ENCODE measurements at places on chromosomes 6 and 20.

- DNase-seq, result no peak
Observed at GRCh38 chr6:5582762-5583161, 321.4 kb downstream of the FARS2 start.

DNA sequence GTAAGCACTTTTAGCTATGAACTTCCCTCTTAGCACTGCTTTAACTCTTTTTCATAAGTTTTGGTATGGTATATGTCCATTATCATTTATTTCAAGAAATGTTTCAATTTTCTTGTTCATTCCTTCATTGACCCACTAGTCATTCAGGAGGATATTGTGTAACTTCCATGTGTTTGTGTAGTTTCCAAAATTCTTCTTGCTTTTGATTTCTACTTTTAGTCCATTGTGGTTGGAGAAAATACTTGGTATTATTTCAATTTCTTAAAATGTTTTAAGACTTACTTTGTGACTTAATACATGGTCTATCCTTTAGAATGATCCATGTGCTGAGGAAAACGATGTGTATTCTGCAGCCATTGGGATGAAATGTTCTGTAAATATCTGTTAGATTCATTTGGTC, 176.5 kb downstream of the CENPW start:
- DNase-seq, result no peak

- DNase-seq, result no peak
Observed at GRCh38 chr6:100078509-100078908, 84.5 kb upstream of the MCHR2 start.

- no peak for DNase-seq
Observed at GRCh38 chr20:59122566-59122919, 41.1 kb upstream of the ZNF831 start.

- no peak for DNase-seq
Observed at GRCh38 chr6:23875006-23875405, 251.0 kb upstream of the NRSN1 start.

DNA sequence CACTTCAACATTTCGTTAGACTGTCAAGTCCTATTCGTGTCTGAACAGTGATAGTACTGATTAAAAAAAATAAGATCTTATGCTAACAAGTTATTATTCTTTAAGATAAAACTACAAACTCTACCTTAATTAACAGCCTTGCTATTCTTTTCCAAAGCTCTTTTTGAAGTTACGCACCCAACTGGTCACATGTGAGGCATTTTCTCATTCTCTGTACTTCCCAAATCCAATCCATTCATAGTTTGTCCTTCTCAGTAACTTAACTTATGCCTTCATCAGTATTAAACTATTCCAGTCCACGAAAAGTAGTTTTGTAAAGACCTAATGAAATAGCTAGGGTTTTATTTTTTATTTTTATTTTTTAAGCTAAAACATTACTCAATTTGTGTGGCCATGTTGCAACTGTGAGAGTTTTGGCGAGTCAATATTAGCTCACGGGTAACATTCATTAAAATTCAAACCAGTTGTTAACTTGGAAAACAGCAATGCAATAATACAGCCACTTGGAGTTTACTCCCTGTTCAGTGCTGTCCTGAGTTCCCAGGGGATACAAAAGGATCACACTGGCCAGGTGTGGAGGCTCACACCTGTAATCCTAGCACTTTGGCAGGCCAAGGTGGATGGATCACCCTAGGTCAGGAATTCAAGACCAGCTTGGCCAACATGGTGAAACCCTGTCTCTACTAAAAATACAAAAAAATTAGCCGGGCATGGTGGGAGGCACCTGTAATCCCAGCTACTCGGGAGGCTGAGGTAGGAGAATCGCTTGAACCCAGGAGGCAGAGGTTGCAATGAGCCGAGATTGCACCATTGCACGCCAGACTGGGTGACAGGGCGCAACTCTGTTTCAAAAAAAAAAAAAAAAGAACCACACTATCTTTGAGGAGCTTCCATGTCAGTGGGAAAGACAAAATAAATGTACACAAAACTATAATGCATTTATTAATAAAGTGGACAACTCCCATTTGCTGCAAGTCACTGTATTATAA, 27.9 kb upstream of the EEF1A1 start:
- DNase-seq, result no peak

GRCh38 chr6:2264932-2265331, 19.5 kb upstream of the GMDS start:
- DNase-seq, result no peak

GRCh38 chr20:35698298-35699126, 640 bp downstream of the NFS1 start:
- DNase-seq, result no peak

- DNase-seq, result no peak
Observed at GRCh38 chr20:8246153-8246552, 114.1 kb downstream of the PLCB1 start.

DNA sequence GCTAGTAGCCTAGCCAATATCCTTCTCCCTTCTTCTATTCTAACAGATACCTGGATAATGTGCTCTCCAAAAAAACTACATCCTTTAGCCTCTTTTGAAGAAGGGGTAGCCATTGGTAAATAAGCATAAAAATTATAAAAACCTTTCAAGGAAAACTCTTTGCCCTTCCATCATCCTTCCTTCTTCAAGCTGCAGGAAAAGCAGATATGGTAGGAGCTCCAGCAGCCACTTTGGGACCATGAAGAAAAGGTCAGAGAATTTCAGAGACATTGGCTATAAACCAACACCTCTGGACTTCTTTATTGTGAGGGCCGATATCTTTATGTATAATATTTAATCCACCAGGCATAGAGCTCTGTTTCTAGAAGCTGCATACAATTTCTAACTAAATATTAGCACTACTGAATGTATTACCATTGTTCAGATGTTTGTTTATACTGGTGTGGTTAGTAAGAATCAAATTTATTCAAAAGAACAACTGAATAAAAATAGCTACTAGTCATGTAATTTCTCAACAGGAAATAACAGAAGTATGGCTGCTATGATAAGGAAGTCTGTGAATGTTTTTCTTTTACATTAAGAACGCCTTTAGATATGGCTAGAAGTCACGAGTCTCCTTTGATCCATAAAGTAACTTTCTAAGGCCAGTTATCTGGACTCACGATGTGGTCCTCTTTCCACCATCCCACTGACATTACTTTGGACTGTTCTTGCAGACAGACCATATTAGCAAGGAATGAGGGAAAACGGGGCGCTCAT, 32.2 kb downstream of the MYLK4 start:
- DNase-seq, result no peak

DNA sequence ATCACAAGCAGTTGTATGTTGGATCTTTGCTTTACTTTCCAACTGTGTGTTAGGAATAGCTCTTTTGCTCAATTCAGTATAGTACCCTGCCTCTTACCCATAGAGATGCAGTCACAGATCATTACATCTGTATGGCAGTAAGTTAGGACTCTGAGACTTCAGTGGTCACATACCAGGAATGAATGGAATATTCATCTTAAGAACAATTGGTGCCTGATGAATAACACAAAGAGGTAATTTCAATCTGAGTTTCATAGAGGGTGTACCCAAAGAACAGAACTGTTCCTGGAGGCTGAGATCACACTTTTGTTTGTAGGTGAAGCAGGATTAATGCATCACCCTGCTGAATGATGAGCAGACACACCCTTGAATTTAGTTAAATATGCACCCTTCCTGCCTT, 28.7 kb upstream of the KIF13A start:
- no peak for DNase-seq

GRCh38 chr20:34042262-34042661, 48.6 kb downstream of the RALY start:
- no peak for DNase-seq

DNA sequence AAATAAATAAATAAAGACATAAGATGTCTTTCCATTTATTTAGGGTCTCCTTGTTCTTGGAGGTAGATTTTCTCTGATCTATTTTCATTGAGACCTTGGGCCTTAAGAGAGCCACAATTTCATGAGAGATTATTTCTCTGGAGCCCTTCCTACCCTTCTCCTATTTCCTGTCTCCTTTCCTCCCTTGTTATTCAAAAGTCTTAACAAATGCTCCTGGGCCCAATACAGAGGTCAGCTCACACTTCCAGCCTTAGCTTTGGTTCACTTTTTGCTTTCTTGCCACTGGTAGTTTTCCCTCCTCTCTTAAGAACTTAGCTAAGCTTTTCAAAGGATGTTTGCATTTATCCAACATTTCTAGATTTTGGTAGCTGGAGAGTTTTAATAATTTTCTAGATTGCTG, 44.0 kb downstream of the PTPRA start:
- no peak for DNase-seq

DNA sequence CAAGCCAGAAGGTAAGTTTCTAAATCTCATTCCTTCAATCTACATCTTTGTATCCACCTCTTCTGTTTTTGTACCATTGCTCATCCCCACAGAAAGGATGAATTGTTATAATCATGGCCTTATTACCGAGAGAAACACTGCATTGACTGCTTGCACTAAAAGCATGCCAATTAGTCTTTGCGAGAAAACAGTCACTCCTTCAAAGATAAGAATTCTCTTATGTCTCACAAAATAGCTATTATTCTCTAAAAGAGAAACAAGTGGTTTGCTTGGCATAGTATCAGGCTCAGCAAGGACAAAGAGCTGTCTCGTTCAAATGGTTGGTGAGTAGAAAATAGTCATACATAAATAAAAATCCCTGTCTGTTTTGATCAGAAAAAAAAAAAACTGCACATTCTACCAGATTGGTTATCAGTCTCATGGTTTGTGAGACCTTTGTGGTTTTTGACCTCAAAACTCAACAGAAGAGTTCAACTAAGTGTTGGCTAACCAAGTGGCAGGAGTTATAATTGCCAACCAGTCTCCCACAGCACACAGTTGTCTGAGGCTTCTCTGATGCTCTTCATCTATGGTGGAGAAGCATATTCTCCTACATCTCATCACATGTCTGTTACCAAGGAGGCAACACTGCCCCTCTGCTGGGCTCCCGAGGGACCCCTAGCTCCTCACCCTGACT, 35.1 kb upstream of the ARMH2 start:
- no peak for DNase-seq

DNA sequence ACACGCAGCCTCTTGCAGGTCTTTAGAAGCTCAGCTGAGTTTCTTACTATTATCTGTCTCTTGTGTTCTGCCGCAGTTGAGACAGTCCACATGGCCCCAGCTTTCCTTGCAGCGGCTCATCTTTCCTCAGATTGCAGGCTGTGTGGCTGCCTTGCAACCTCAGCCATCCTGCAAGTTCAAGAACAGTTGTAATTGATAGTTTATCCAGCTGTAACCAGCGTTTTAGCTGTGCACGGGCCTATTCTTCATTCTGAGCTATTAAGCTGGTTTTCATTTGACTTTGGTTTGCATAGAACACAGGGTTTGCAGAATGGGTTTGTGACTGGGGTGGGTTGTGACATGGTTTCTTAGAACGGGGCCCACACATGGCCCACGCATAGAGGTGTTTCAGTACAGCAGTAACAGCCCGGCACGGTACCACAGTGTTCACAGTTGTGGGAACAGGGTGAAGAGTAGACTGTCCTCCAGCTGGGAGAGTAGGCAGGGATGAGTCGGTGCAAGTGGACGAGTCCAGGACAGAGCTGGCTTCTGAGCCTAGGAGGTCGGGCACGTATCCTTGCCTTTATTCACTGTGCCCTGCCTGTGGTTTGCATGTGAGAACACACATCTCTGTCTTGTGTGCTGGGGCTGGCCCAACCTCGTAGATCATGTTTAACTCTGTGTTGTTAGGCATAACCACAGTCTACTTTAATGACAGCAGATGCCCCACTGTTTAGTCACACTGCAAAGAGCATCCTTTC, 89.2 kb downstream of the RPP40 start:
- no peak for DNase-seq

DNA sequence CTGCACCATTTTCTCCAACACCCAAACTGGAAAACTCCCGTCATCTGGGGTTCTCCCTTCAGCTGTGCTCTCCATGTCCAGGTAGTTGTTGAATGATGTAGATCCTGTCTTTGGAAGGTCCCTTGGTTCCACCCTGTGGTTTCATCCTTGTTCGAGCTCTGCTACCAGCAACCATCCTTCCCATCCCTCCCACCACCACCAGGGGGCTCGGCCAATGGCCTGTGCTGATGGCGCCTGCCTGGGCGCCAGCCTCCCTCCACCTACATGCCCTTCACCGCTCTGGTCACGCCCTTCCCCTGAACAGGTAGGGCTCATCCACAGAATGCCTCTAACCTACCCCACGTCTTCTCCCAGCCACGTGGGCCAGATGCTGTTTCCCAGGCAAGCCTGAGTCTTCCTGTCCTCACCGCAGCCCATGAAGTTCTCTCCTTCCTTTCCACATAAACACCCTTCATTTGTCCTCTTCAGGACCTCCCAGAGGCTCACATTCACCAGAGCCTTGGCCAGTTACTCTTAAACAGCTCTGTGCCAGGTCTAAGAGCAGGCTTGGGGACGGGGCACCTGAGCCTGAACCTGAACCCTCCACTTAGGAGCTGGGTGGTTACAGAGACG, 75.1 kb upstream of the DUSP22 start:
- DNase-seq, result no peak

DNA sequence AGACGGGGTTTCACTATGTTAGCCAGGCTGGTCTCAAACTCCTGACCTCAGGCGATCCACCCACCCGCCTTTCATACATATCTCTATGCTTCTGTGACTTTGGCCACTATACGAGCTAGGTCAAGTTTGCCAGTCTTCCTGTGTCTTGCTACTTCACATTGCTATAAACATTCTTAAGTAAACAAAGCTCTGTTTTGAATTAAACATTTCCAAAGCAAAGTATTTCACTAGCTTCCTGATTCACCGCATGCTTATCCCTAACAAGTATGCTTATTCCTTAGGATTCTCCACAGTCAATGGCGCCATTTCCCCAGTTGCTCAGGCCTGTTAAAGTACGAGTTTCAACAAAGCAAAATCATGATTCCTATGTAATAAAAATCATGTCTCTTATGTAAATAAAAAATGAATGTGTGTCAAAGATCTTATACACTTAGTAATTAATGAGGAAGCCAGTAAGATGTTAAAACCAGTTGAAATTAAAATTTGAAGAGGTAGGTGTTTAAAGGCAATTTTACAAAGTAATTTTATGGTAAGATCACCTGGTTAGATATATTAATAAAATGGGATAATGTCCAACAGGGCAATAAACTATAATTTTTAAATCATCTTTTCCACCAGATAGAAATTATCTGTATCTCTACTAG, 88.5 kb downstream of the PRKN start:
- no peak for DNase-seq

DNA sequence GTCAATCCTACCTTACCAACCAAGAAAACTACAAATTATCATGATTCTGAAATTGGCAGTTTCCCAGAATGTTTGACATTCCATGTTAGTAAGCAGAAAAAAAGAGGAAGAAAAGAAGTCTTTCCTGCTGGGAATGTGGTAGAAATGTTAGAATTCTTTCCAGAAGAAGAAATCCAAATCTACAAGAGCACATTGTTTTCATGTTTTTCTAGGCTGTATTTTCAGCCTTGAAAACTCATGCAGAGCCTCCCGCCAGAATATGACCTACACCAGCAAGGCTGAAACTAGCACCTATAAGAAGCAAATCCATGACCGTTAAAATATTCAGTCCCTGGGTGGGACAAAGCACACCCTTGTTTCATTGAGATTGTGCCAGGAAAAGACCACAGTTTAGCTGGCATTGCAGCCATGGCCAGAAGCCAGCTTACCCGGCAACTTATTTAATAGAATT, 259.4 kb downstream of the GJA1 start:
- DNase-seq, result no peak

GRCh38 chr6:4781426-4781825, 5.2 kb downstream of the CDYL start:
- DNase-seq, result no peak

- DNase-seq, result no peak
Observed at GRCh38 chr6:90907931-90908655, 321.2 kb upstream of the MAP3K7 start.

Measured in stimulated activated CD4-positive, alpha-beta T cell treated with anti-CD3 and anti-CD28 coated beads, TNF-alpha, amount 100 ng/mL, for 48 hours (primary cell).